Neuronal stem cell (in vitro differentiated cells): ENCODE measurements at places on chromosomes 1 and 21.

GRCh38 chr1:89667691-89668090 lies 34.8 kb downstream of the LRRC8C start:
- DNase-seq: no peak

DNA sequence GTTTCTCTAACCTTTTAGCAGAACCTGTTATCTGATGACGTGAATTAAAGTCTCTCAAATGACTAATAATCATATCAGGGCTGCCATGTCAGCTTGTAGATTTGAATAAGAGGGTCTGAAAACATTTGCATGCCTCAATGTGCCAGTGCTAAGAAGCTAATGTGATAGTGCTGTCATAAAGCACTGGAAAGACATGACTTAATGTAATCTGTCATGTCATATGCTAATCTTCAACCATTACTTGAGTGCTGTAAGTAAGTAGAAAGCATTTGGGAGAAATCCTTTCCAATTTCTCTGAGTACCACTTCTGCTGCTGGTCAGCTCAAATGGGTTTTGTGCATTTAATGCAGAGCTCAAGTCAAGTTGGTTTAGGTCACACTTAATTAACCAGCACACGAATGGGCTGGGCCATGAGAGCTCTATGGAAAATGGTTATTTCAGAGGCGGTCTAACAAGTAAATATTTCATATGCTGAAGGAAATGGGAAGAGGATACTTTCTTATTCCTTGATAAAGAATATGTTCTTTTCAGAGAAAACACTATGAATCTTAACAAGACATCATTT lies 609.2 kb downstream of the LMO4 start:
- DNase-seq: no peak

- DNase-seq: no peak
These were observed 35.4 kb upstream of the FGGY start for GRCh38 chr1:59261537-59261936.

DNA sequence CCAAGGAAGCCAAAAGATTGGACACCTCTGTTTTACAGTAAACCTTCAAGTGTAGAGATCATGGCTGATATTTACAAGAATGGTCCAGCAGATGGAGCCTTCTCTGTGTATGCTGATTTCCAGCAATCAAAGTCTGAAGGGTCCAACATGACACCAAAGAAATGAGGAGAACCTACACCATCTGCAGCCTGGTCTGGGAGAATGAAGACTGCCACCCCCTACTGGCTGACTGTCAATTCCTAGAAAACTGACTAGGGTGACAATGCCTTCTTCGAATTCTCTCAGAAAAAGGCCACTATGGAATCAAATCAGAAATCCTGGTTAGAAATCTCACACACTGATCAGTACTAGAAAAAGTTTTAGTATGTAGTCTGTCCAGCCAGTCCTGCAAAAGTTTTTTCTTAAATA lies 83.3 kb downstream of the CDC42BPA start:
- no peak for DNase-seq

DNA sequence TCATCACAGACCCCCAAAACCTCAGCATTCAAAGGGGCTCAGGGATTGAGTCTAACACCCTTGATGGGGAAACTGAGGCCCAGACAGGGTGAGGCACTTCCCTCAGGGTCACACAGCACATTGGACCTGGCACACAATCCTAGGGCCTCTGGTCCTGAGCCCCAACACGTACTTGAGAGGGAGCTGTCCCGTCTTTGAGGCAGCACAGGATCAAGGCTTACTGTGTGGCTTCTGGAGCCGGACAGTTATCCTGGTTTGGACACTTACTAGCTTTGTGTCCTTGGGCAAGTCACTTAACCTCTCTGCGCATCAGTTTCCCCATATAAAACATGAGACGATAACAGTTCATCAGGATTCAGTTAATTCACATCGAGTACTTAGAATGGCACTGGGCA lies 26.5 kb downstream of the RUNX3 start:
- DNase-seq: no peak

GRCh38 chr1:53625049-53625448 lies 113.9 kb downstream of the GLIS1 start:
- no peak for DNase-seq

DNA sequence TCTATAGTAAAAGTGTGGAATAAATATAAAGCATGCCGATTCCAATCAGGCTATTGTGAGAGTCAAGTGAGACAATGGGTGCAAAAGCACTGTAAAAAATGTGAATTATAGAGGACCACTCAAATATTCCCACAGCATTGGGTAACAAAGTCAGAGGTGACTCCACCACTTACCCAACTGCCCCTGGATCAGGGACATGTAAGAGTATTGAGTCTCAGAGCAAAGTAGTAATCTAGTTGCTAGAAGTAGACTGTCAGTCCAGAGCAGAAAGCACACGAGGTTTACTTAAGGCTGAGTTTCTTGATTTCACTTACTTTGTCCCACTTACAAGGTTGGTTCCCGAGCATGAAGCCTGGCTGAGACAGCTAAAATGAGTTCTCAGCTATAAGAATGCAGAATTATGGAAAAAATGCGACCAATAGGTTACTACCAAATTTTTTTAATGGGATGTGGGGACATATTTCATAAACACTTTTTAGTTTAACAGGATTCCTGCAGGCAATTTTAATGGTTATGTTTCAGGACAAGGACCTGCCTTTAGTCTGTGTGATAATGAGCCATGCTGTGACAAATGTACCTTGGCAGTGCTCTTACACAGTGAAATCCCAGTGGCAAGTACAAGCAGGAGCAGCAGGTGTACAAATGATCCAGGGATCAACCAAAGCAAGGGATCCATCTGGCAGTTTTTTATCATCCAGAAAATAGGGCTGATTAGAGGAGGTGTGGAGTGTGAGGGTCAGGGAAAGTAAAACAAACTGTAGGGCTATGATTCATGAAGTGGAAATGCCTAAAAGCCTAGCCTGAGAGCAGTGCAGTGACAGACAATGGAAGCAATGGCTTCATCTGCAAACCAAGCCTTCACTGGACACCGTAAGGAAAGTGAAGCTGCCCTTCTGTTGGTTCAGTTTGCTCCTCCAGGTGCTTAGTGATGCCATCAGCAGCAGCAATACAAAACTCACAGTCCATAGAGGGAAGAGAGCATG lies 156.2 kb upstream of the SPAG17 start:
- DNase-seq: no peak

- DNase-seq: peak; percentile 21
These were observed 229.6 kb upstream of the JUN start for GRCh38 chr1:59013276-59013927.

- no peak for DNase-seq
These were observed 8.0 kb upstream of the SELE start for GRCh38 chr1:169741666-169742394.

DNA sequence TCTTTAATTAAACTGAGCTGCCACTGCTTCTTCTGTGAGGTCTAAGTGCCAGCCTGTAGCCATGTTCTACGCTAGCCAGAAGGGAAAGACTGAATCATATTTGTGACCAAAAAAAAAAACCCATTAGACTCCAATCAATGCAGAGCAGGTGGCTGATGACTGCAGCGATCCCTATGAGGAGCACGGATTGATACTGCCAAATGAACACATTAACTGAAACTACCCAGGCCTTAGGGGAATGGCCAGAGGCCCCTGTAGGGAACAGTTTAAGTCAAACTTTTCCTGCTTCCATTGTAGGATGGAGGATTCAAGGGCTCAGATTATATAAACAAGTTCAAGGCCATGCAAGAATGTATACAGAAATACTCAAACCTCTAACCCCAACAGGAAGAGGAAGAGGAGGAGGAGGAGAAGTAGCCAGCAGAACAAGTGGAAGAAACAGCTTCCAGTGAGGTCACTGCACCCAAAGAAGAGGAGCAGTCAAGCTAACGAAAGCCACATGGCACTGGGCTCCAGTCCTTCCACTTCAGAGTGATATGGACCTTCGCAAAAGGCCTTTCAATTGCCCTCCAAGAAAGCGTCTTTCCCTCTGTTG lies 328.3 kb downstream of the SMYD3 start:
- DNase-seq: no peak

- DNase-seq: no peak
These were observed at the start of gene LRRN2 for GRCh38 chr1:204685236-204686006. TSS of gene LRRN2 (minus strand) at chr1:204685738. CDS start at chr1:204619992, 65,746 bp downstream.

DNA sequence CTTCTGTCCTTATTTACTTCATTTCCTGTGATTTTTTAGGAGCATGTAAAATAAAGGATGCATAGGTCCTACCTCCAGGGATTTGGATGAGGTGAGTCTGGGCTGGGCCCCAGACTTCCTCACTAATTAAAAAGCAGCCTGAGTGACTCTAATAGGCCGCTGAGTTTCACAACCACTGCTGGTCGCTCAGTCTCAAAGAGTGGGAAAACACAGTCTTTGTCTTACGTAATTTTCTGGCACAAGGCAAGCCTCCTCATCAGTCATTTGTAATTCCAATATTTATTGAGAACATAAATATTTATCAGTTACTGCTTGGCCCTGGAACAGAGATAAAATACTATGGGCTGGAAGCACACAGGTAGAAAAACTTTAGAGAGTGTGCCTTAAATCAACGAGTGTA lies 195.4 kb upstream of the RUNX1 start:
- DNase-seq: no peak

DNA sequence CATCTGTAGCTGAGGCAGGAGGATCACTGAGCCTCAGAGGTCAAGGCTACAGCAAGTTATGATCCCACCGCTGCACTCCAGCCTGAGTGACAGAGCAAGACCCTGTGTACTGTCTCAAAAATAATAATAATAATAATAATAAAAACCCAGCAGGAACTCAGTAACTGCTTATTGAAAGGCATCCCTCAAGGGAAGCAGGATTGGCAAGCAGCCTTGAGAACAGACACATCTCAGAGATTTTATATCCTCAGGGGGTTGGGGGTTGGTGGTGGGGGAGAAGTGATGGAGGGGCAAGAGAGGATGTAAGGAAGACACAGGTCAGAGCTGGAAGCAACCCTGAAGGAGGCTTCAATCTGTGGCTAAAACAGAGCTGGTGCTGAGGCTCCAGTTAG lies 29.6 kb downstream of the GNB1 start:
- no peak for DNase-seq

GRCh38 chr1:37875833-37876232 lies 16.4 kb upstream of the MTF1 start:
- DNase-seq: no peak

DNA sequence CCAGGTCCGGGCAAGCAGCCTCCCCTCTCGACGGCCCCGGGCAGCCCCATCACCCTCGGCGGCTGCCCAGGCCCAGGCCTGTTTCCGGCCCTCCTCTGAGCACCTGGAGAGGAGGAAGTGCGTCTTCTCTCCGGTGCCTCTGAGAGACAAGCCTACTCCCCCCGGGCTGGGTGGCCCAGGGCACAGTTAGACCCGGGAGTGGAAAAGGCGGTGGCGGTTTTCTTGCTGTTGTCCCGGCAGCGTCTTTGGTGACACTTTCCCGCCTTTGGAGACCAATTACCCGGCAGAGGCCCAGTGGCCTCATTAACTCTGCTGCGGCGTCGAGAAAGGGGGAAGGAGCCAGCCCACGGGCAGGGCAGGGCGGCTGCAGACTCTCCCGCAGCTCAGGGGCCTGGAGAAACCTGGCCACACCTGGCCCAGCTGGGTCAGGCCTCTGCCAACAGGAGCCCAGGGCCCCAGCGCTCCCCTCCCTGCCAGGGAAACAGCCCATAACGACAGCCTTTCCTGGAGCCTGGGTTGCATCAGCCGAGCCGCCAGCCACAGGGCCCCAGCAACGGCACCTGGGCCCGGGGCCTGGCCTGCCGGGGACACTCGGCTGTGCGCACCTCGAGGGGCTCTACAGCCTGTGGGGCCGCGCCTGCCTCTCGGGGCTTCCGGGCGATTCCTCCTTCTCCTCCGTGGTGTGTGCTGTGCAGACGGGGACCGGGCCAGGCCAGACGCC lies 28.4 kb upstream of the C1orf159 start:
- no peak for DNase-seq
